ENCODE measurements at places on chromosomes 2 and 18. TPM values are rescaled to one million over a fixed set of nuclear protein-coding genes. Genes with fewer than 3 reads are reported as not detected.

The ZNF521 gene
- total RNA-seq, result 4.7 TPM

The TRIM54 gene
- not detected for total RNA-seq

GRCh38 chr2:30230497-30231211 is 680 bp upstream of the LBH start:
- peak overlapping the region; percentile 79 for H3K27ac ChIP-seq
- no peak for DNase-seq
- no peaks in the 10 kb centered on the region for H3K27me3 ChIP-seq
- peaks cover 7% of the 10 kb centered on the region for H3K36me3 ChIP-seq

- H3K27ac ChIP-seq, result no peak overlapping the region
- H3K4me1 ChIP-seq, result no peaks in the 10 kb centered on the region
- no peaks in the 10 kb centered on the region for H3K27me3 ChIP-seq
- no peaks in the 10 kb centered on the region for H3K36me3 ChIP-seq
Observed at GRCh38 chr18:44039216-44039615, 641.5 kb upstream of the SETBP1 start.

The C2orf66 gene
- total RNA-seq, result not detected

- no peak for DNase-seq
- H3K36me3 ChIP-seq, result no peaks in the 10 kb centered on the region
- peaks cover 22% of the 10 kb centered on the region for H3K4me1 ChIP-seq
- peak overlapping the region; percentile 51 for H3K4me3 ChIP-seq
Observed at GRCh38 chr2:132668189-132668823, 1.7 kb downstream of the LYPD1 start.

- peaks cover 64% of the 10 kb centered on the region for H3K4me1 ChIP-seq
- no peaks in the 10 kb centered on the region for H3K36me3 ChIP-seq
- no peak for DNase-seq
- H3K4me3 ChIP-seq, result no peak overlapping the region
- H3K27ac ChIP-seq, result no peak overlapping the region
Observed at GRCh38 chr2:177394594-177394973, 2.0 kb downstream of the AGPS start.

The SLC30A3 gene
- not detected for total RNA-seq

The TFCP2L1 gene
- total RNA-seq, result 29.9 TPM

DNA sequence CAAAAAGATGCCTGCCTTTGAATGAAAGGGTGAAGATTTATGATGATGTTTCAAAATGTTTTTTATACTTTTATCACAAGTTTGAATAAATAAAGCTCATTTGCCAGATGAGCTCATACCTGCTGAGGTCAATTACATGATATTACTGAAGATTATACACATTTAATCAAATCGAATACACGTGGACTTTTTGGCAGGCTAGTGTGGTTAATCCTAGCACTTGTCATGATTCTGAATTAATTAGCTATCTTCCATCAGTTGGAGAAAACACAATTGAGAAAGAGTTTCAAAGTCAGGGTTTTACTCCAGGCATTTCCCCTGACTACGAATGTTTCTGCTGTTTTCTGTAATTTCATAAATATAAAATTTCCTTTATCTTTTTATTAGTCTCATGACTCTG is 54.4 kb downstream of the LRPPRC start:
- H3K36me3 ChIP-seq, result peaks cover 88% of the 10 kb centered on the region
- H3K4me3 ChIP-seq, result no peak overlapping the region
- no peak overlapping the region for H3K27ac ChIP-seq
- no peaks in the 10 kb centered on the region for H3K4me1 ChIP-seq
- no peak for DNase-seq
- no peaks in the 10 kb centered on the region for H3K27me3 ChIP-seq

DNA sequence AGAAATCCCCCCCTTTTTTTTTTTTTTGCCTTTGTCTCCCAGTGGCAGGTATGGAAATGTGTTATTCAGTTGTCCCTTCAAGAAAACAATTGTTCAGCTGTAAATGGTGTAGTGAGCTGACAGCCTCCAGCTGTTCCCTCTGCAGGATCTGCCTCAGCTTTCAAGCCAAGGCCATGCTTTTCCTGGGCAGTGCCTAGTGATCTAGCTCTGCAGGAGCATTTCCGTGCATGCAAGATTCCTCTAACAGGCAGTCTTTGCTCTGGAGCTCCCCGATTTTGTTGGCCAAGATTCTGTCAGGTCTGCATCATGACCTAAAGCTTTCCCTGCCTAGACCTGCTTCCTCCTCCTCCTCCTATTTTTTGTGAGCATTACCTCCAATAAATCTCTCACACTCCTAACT is 300.7 kb upstream of the UBE2E3 start:
- no peak for DNase-seq
- H3K4me3 ChIP-seq, result no peak overlapping the region

DNA sequence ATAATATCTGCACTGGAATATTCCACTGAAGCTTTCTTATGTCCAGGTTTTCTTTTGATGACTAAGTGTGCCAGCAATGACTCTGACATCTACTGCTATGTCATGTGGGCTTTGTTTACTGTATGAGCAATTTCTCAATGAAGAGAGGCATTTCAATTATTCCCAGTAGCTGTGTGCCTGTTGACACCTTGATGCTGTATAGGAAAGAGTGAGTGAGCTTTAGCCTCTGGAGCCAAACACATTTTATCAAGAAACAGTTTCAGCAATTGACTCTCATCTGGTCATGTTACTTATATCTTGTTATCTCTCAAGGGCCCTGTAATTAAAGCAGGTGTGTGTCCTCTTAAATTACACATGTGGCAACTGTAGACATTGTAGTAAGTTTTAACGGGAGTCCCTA is 493.2 kb upstream of the FANCL start:
- DNase-seq, result no peak
- H3K36me3 ChIP-seq, result no peaks in the 10 kb centered on the region
- no peak overlapping the region for H3K4me3 ChIP-seq
- no peaks in the 10 kb centered on the region for H3K27me3 ChIP-seq

DNA sequence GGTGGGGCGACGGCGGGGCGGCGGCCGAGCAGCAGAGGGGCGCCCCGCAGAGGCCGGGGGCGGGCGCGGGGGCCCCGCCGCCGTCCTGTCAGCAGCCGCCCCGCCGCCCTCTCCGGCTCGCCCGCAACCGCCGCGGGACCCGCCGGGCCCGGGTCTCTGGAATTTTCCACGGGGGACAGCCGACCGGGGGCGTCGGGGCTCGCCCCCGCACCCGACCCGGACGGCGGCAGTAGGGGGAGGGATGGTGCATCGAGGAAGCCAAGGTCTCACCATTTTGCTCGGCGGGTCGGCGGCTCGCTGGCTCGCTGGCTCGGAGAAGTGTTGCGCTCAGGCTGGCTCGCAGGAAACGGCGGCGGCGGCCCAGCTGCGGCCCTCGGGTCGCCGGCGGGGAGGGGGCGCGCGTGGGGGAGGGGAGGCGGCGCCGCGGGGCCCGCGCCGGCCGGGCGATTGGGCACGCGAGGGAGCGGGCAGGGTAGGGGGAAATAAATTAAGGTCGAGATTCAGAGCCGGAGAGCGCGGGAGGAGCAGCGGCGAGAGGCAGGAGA is 405 bp downstream of the PPP3R1 start:
- H3K36me3 ChIP-seq, result no peaks in the 10 kb centered on the region
- peaks cover 11% of the 10 kb centered on the region for H3K4me1 ChIP-seq
- DNase-seq, result no peak
- H3K27me3 ChIP-seq, result no peaks in the 10 kb centered on the region

GRCh38 chr2:39491653-39492052 is 54.6 kb upstream of the MAP4K3 start:
- H3K27me3 ChIP-seq, result no peaks in the 10 kb centered on the region
- H3K4me3 ChIP-seq, result no peak overlapping the region
- H3K4me1 ChIP-seq, result peaks cover 12% of the 10 kb centered on the region
- DNase-seq, result no peak
- H3K27ac ChIP-seq, result peak overlapping the region; percentile 1
- no peaks in the 10 kb centered on the region for H3K36me3 ChIP-seq

DNA sequence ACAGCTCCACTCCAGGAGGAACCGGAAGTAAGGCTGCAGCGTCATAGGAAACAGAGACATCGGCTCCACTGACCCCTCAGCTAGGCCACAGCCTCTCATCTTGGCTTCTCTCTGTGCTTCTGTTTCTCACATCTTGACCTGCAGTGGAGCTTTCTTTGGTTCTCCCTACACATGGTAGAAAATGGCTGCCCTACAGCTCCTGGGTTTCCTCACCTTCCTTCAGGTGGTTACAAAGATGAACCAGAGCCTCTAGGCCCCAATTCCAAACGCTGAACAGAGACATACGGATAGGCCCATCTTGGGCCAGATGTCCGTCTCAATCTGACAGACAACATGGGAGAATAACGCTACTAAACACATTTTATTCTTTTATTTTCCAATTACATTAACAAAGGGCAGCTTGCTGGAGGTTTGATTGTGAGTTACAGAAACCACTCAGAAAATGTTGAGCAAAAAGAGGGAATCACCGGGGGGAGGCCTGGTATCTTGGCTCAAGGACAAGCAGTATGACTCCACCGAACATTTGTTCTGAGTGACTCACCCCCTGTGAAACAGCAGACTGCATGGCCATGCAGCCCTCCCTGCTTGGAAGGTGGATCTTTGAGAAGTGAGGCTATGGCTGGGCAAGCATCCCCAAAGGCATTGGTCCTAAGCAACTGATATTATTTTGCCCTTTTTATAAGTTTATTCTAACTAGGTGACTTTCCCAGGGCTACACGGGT is 303.5 kb downstream of the CDCA7 start:
- H3K27ac ChIP-seq, result no peak overlapping the region
- DNase-seq, result no peak

GRCh38 chr18:40006634-40007033 is 1948.4 kb upstream of the PIK3C3 start:
- H3K36me3 ChIP-seq, result no peaks in the 10 kb centered on the region
- H3K4me1 ChIP-seq, result no peaks in the 10 kb centered on the region
- DNase-seq, result no peak
- no peaks in the 10 kb centered on the region for H3K27me3 ChIP-seq

DNA sequence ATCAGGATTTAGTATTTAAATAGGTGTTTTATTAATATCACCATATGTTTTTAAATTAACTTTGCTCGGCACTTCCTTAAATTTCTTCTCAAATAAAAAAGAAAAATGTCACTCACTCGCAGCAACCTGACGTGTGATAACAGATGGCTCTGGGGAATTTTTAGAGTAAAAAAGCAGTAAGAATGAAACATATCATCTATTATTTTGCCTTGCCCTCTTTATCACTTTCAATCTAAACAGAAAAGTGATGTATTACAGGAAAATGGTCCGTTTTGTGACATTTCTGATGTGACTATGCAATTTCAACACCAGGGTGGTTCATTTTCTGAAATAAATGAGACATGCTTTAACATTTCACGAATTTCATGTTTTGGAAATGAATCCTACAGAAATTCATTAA is 1368.0 kb upstream of the LRRTM1 start:
- no peak overlapping the region for H3K4me3 ChIP-seq
- no peaks in the 10 kb centered on the region for H3K36me3 ChIP-seq
- H3K4me1 ChIP-seq, result no peaks in the 10 kb centered on the region
- no peak for DNase-seq
- no peaks in the 10 kb centered on the region for H3K27me3 ChIP-seq

Data from esophagus squamous epithelium (tissue), 5 donors.